Smooth muscle cell of the umbilical artery (primary cell): ENCODE measurements at places on chromosomes 3 and 15. TPM values are rescaled to one million over a fixed set of nuclear protein-coding genes. Genes with fewer than 3 reads are reported as not detected.

The IL5RA gene
- total RNA-seq = not detected in 2 replicates

The ARHGEF26 gene
- 2.1 and 3.6 TPM in 2 replicates for total RNA-seq

The ATP13A4 gene
- 0.46 and 0.89 TPM in 2 replicates for total RNA-seq

The GOLGA6B gene
- total RNA-seq = not detected in 2 replicates

The OIP5 gene
- 0.59 and 2.1 TPM in 2 replicates for total RNA-seq

The STAB1 gene
- total RNA-seq = 1.1 and 1.2 TPM in 2 replicates

The GOLGA8S gene
- 0.05 TPM in 1 of 2 replicates, not detected in the other for total RNA-seq

The EPHA3 gene
- 4.2 and 17.0 TPM in 2 replicates for total RNA-seq

The SLC22A13 gene
- total RNA-seq = 1.5 and 1.6 TPM in 2 replicates

The CMTM8 gene
- total RNA-seq = not detected in 2 replicates

The DNASE1L3 gene
- total RNA-seq = not detected in 2 replicates

The GOLGA8G gene
- total RNA-seq = under 0.01 TPM in 1 of 2 replicates, not detected in the other

The CDHR4 gene
- total RNA-seq = not detected in 2 replicates

The TMPRSS7 gene
- under 0.01 TPM in 1 of 2 replicates, not detected in the other for total RNA-seq

The CHRNA5 gene
- 0.59 and 1.4 TPM in 2 replicates for total RNA-seq

The SLC6A1 gene
- under 0.01 and 0.05 TPM in 2 replicates for total RNA-seq

The DNAJC17 gene
- total RNA-seq = 7.7 and 27.2 TPM in 2 replicates

The WDR93 gene
- under 0.01 TPM in 1 of 2 replicates, not detected in the other for total RNA-seq

The STRC gene
- total RNA-seq = 0.09 and 0.30 TPM in 2 replicates

The RBPMS2 gene
- total RNA-seq = not detected in 2 replicates

The CSTA gene
- total RNA-seq = 0.59 TPM in 1 of 2 replicates, not detected in the other

The RTP1 gene
- total RNA-seq = not detected in 2 replicates

The PLA1A gene
- 0.30 and 0.32 TPM in 2 replicates for total RNA-seq

The KNL1 gene
- total RNA-seq = 1.2 and 14.2 TPM in 2 replicates

The TM4SF18 gene
- under 0.01 and 0.46 TPM in 2 replicates for total RNA-seq

The RNU6-1 gene
- total RNA-seq = not detected in 2 replicates

The LEKR1 gene
- total RNA-seq = 0.14 and 0.59 TPM in 2 replicates

The HRG gene
- not detected in 2 replicates for total RNA-seq

The FAM98B gene
- 11.5 and 11.9 TPM in 2 replicates for total RNA-seq
